HCT116 (cell line): ENCODE measurements at places on chromosomes 3 and 15.

GRCh38 chr3:108951820-108952501 lies 1.7 kb downstream of the GUCA1C start:
- DNase-seq: no peak

- no peak for DNase-seq
Observed at GRCh38 chr3:196639483-196640296, at the start of gene NRROS. Gene NRROS, plus strand, starts transcription at chr3:196639694. Its CDS starts 14,846 bp downstream, at chr3:196654540.

GRCh38 chr15:74378848-74379247 lies 11.4 kb upstream of the CYP11A1 start:
- no peak for DNase-seq

DNA sequence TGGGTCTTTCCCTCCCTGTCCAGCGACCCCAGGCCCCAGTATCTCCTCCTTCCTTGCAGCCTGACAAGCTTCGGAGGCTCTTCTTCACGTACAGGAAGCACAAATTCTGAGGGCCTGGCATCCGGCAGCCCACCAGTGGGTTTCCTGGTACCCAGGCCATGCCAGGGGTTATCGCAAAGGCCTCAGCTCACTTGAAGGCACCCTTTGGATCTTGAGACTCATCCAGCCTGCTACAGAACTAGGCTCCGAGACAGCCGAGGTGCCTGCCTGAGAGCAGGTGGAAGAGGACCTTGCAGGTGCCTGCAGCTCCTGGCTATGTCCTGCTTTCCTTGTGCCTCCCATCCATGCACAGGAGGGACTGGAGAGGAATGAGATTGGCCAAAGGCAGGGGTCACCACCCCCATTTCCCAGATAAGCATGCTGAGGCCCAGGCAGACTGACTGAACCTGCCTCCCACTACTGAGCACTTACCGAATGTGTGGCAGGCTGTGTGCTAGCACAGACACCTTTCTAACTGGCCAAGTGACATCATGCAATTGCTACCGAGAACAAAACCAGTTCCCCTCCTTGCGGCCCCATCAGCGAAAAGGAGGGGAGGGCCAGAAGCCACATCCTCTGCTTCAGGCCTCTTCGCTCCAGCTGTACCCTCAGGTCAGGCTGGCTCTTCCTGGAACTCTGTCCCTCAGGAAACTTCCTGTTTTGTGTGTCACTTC lies 11.2 kb downstream of the SH2D7 start:
- DNase-seq: no peak
